ENCODE measurements at places on chromosomes 1 and 21.

DNA sequence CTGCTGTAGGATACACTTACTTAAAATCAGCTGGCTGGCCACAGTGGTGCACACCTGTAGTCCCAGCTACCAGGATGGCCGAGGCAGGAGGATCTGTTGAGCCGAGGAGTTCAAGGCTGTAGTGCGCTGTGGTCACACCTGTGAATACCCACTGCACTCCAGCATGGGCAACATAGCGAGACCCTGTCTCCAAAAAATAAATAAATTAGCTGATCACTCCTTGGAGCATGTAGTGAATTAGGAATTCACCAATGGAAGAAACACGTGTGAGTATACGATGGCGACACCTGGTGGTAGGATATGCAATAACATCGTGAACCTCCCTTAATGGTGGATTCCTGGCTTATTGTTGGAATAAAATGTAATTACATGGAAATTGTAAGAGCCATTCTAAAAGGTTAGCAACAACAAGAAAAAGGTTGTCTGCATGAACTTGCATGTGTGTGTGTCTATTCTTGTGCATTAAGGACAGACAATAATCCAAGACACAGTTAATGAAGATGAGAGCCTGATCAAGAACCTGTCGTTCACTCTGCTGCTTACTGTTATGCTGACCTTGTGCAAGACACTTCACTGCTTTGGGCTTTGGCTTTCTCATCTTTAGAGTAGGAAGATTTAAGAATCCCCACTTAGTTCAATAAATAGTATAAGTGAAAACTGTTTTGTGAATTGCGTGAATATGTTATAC, 38.6 kb upstream of the COX20 start:
- DNase-seq, result peak; percentile 69

DNA sequence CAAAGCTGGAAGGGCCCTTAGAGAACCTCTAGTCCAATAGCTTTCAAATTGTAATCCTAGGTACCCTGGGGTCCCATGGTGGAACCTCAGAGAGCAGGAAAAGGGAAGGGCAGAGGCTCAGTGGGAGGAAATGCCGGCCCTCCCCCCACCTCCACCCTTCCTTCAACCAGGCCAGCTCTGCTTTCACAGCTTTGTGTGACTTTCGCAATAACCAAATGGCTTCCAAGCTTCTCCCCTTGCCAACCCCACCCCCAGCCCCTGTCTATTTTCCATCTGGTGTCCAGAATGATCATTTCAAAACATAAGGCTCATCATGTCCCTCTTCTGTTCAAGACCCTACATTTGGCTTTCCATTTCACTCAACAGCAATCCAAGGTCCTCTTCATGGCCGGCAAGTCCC, 74.4 kb downstream of the CD58 start:
- no peak for DNase-seq

- DNase-seq, result no peak
These were observed 43.3 kb downstream of the PHC2 start for GRCh38 chr1:33387625-33388024.

DNA sequence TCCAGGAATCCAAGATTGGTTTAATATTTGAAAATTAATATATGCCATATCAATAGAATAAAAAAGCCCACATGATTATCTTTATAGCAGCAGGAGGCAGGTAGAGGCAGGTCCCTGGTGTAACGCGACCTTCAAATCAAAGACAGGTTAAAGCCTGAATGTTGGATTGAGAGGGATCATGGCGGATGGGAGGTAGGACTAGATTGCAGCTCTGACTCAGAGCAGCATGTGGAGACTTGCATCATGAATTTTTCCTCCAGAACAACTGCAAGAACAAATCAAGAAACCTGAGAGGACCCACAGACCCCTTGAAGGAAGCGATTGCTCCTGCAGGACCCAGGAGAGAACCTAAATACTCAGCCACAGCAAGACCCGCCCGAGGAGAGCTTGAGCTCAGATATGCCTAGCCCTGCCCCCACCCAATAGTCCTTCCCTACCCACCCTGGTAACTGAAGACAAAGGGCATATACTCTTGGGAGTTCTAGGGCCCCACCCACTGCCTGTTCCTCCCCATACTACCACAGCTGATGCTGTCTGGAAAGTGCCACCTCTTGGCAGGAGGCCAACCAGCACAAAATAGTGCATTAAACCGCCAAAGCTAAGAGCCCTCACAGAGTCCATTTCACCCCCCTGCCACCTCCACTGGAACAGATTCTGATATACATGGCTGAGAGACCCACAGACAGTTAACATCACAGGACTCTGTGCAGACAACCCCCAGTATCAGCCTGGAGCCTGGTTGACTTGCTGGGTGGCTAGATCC, 19.5 kb downstream of the S100B start:
- DNase-seq, result no peak

DNA sequence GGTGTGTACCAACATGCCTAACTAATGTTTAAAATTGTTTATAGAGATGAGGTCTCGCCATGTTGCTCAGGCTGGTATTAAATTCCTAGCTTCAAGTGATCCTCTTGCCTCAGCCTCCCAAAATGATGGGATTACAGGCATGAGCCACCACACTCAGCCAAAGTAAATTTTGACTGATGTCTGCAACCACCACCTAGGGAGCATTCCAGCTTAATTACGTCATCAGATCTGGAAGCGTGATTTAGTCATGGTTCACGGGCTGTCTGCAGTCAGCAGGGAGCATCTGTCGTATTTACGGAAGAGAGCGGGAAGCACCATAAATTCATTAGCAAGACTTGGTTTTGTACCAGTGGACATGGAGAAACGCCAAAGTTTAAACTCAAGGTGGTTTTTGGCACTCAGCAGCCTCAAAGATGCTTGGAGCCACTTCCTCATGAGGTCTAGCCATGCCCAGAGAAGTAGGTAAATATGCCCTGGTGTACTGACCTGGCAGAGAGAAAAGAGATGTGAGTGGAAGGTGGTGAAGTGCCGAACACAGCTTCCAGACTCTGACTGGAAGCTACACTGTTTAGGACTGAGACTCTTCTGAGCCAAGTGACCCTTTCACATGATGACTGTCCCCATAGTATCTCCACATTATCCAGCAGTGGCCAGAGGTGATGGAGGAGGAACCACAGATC, 60.8 kb upstream of the SLC35F3 start:
- DNase-seq, result no peak

Data from body of pancreas (tissue), 4 donors.